ENCODE measurements at places on chromosomes 5 and 9. TPM values are rescaled to one million over a fixed set of nuclear protein-coding genes. Genes with fewer than 3 reads are reported as not detected.

RASEF gene
- not detected for polyA plus RNA-seq

PCDHA7 gene
- not detected for polyA plus RNA-seq

CYLC2 gene
- polyA plus RNA-seq = not detected

GRCh38 chr9:35868933-35869332 is 1.3 kb downstream of the OR13J1 start:
- no peak for DNase-seq

GRCh38 chr5:74109344-74109743 is 483.3 kb downstream of the ARHGEF28 start:
- no peak for DNase-seq
